AG20443 (cell line): ENCODE measurements at places on chromosomes 16 and 17.

DNA sequence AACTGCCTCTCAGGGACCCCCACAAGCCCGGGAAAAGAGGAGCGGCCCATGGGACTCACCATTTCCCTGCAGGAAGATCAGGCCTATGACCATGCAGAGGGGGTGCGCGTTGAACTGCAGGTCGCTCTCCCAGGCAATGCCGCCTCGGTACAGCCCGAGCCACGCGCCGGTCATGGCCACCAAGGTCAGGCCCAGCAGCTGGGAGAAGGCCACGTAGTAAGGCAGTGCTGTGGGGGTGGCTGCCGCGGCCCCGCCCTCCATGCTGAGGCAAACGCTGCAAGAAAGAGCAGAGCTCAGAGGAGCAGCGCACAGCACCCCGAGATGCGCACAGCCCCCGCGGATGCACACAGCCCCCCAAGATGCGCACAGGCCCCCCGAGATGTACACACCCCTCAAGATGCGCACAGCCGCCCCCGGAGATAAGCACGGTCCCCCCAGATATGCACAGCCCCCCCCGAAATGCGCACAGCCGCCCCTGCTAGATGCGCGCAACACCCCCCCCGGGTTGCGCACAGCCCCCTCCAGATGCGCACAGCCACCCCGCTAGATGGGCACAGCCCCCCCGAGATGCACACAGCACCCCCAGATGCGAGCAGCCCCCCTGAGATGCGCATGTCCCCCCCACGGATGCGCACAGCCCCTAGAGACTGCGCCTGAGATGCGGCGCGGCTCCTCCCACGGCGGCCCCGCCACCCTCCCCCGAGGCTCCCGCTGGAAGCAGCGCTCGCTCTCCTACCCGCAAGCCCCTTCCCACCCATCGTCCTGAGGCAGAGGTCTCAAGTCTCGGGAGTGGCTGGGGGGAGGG lies 8.6 kb downstream of the CYB561 start:
- DNase-seq = peak; percentile 53

DNA sequence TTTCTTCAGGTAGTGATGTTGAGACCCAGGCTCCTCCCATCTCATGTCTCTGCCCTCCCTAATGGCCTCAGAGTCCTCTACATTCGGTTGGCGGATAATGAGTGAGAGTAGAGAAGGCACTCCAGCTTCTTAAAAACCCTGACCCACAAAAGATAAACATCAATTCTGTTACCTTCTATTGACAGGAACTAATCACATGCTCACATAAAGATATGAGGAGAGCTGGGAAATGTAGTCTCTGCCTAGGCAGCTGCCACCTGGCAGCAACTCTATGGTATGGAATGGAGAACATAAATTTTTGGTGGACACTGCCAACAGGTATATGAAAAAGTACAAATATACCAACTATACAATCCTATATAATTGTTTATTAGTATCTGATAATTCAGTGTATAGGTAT lies 110.7 kb upstream of the HLF start:
- no peak for DNase-seq

GRCh38 chr17:54117452-54117851 lies 294.7 kb downstream of the KIF2B start:
- no peak for DNase-seq

DNA sequence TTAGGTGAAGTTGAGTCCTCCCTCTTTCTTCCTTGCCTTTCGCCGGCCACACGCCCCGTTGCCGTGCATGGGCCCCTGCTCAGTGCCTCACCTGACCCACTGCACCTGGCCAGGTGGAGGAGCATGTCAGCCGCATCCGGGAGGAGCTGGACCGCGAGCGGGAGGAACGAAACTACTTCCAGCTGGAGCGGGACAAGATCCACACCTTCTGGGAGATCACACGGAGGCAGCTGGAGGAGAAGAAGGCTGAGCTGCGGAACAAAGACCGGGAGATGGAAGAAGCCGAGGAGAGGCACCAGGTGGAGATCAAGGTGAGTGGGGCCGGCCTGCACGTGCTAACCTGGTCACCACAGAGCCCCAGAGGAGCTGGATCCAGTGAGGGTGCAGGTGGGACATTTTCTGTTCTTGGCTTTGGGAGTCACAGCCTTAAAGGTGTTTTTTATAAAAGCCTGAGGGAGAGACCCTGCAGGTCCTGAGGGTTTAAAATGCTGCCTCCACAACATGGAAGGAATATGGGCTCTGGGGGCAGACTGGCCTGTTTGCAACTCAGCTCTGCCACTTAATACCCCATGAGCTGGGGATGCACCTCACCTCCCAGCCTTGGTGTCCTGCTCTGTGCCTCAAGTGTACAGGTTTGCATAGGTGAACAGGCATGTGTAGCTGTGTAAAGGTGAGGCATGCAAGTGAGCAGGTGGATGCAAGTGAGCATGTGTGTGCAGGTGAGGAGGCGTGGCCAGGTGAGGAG lies 12.1 kb upstream of the DBNDD1 start:
- DNase-seq = no peak

DNA sequence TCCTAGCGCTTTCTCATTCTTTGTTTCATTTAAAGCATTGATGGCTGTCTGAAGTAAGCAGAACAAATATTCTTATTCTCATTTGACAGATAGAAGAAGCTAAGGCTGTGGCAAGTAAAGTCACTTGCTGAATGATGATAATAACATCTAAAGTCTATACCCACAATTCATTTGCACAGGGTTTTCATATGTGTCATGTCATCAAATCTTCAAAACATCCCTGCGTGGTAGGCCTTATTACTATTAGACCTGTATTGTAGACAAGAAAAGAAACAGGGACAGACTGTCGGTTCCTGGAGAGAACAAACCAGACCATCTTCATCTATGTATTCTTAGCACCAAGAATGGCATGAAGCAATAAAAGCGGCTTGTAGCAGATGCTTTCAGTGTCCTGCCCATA lies 85.9 kb downstream of the ASIC2 start:
- DNase-seq = no peak

GRCh38 chr16:83215406-83216001 lies 588.7 kb downstream of the CDH13 start:
- DNase-seq = peak; percentile 68

DNA sequence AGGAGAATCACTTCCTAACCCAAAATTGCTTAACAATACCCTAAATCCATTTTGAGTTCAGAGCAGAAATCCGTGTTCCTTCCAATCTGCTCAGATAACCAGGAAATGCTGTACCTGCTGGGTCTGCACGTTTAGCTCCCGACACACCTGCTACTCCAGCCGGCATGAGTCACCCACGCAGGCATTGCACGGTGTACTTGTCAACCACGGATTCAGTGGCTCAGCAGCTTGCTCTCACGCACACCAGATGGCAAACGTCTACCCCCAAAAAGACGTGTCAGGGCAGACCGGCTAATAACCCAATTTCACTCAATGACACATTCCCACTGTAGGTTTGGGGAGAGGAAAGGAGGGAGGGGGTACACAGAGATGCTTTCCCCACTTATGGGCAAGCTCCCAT lies 468.1 kb downstream of the SOX9 start:
- no peak for DNase-seq

- peak; percentile 72 for DNase-seq
Measured at GRCh38 chr17:78979780-78980623, at the start of gene LGALS3BP. LGALS3BP (minus strand) TSS chr17:78979923; CDS start chr17:78977191, 2,732 bp downstream.

- DNase-seq = no peak
Measured at GRCh38 chr17:57256708-57257112, 387 bp downstream of the MSI2 start.

- DNase-seq = no peak
Measured at GRCh38 chr17:45164734-45165269, 3.1 kb downstream of the HEXIM2 start.

- DNase-seq = no peak
Measured at GRCh38 chr17:45824901-45825492, 19.7 kb upstream of the SPPL2C start.

- DNase-seq = no peak
Measured at GRCh38 chr17:45355087-45355486, 38.3 kb upstream of the MAP3K14 start.

DNA sequence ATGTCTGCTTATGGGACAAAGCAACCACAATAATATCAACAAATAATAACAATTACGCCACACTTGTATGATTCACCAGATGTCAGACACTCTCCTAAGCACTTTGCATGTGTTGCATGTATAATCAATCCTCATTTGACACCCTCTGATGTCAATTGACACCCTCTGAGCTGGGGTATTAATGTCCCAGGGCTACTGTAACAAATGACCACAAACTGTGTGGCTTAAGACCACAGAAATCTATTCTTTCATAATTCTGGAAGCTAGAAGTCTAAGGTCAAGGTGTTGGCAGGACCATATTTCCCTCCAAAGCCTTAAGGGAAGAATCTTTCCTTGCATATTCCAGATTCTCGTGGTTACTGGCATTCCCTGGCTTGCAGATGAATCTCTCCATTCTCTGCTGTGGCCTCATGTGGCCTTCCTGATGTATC lies 112.7 kb downstream of the NPIPB5 start:
- peak; percentile 45 for DNase-seq

DNA sequence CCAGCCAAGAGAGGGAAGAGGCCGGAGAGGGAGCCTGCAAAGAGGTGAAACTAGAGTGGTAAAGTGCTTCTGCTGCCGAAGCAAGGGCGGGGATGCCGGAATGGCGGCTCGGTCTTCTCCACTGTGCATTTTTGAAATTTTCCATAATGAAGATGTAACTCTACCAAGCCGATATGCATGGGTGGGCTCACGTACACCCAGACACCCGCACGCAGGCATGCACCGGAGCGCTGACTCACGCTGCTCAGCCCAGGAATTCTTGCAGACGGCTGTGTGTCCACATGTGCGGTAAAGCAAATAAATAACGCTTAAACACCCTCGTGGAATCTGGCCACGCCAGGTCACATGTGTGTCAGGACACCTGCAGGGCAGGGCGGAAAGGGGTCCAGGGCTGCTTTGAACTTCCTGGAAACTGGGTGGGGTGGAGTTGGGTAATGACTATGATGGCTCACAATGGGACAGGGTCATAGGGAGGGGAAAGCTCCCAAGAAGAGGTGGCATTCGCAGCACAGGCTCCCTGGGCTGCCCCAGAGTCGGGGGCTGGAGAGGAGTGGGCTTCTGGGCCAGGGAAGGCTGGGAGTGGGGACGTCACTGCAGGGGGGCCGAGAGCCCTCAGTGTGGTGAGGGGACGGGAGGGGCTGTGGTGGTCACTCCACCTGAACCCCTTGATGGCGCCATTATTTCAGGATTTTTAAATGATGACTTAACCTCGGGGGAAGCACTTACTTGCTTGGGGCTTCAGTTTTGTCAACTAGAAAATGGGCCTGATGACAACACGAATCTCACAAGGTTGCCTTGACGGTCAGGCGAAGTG lies 265.5 kb downstream of the PARN start:
- no peak for DNase-seq

- no peak for DNase-seq
Measured at GRCh38 chr16:72013389-72013788, 4.8 kb downstream of the DHODH start.

DNA sequence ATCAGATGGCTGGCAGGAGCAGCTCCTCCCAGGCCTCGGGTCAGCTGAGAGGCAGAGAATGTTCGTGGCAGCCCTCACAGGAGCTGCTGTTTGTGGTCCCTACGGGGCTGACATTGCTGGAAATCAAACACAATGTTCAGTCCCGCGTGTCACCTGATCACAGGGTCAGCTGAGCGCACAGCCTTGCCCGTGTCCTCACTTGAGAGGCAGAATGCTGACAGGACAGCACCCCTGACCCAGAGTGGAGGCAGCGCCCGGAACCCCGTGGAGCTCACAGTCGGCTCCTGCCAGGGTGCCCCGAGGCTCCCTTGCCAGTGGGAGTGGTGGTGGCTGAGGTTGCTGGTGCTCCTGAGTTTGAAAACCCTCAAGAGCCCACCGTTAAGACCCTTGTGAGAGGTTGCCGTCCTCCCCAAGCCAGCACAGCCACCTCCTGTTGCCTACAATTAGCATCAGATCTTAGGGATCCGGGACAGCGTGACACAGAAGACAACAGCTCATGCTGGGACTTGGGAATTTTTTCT lies 3.6 kb upstream of the CHMP6 start:
- DNase-seq = no peak

DNA sequence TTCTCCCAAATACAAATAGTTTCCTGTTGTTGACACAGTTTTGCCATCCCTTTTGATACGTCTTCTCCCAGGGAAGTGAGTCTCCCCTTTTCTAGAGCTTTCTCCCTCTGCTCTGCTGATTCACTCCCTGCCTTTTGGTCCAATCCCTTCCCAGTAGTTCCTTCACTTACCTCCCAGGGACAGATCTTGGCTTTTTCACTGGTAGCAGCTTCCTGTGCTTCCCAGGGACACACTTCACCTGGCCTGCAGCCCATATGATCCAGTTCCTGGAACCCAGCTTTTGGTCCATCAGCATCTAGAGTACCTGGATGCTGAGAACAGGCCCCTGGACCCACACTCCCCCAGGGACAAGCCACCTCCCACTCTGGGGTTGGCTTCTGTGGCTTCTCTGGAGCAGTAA lies 15.8 kb downstream of the GPR179 start:
- no peak for DNase-seq

GRCh38 chr16:46688101-46688653 lies 801 bp downstream of the VPS35 start:
- peak; percentile 10 for DNase-seq

DNA sequence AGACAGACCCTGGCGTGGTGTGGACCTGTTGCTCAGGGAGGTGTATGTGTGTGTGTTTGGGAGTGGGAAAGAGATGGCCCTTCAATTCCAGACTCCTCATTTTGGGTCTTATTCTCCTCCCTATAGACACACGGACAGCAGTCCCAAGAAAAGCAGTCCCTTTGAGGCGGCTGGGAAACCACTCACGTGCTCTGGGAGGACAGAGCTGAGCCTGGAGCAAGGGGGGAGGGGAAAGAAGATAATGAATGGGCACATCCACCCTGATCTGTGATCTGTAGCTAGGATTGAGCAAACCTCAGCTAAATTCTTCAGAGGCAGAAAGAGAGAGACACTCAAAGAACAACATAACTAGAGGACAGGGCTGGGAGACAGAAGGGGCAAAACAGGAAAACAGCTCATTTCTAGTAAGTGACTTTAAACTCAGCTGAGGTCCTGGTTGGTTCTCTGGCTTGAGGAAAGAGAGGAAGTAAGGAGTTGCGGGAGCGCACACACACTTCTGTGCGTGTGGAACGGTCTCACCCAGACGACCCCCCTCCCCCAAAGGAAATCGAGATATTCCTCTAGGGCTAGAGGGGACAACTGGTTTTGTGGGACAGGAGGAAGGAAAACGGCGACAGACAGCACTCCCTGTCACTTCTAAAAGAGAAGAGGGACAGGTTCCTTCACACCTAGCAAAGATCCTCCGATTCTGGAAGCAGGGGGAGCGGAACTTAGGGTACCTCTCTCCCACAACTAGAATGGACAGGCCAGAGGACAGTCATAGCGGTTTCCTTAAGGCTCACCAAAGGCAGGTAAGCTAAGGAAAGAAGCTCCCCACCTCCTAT lies 658 bp downstream of the RAB5C start:
- no peak for DNase-seq

DNA sequence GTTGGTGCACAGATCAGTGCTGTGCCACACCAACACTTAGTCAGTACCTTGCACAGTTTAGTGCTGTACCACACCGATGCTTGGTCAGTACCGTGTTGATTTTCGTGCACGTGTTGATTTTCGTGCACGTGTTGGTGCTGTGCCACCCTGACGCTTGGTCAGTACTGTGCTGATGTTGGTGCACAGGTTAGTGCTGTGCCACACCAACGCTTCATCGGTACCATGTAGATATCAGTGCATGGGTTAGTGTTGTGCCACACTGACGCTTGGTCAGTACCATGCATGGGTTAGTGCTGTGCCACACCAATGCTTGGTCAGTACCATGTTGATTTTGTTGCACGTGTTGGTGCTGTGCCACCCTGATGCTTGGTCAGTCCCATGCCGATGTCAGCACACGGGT lies 103.5 kb downstream of the NPIPB11 start:
- DNase-seq = no peak
